ENCODE measurements at places on chromosomes 12 and 14.

- no peak for DNase-seq
Measured at GRCh38 chr12:47369085-47369484, 289.3 kb upstream of the AMIGO2 start.

DNA sequence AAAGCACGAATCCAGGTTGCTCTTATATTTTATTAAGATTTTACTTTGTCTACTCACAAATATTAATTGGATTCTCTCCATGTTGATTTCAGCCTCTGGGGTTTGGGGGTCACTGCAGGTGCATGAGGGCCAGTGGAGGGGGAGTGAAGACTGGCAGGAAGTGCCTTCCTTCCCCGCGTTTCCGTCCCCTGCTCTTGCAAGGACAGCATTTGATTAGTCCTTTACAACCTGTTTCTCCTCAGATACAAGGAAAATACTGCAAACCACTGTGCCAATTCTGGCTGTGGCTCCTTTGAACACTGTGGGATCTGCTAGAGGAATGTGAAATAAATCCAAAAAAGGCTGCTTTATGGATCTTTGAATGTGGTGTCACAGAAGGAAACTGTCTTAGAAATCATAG, 291.8 kb downstream of the ETNK1 start:
- no peak for DNase-seq

DNA sequence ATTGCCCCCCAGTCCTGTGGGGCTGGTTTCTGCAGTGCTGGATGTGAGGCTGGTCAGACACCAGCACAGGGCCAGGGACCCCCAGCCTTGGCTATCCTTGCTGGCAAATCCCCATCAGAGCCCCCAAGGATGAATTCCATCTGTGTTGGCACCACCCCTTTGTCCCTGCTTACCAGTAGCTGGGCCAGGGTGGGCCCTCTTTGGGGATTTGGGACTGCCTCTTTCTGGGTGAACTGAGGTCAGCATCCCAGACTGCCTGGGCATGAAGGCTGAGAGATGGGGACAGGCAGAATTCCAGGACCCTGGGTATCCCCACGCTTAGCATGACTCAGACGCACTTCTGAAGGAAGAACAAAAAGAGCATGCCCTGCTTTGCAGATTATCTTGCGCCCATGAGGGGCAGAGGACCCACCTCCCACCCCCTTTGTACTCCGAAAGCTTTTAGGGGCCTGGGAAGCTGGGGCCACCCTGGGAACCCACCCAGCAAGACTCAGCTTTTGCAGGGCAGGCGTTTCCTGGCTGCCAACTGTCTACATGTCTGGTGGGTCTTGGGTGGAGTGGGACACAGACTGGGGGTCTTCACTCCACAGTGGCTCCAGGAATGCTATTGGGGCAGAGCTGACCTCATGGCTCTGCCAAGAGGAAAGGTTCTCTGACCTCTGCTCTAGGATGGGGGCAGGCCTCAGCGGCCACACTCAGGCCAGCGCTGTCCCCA, 26.8 kb downstream of the RFLNA start:
- DNase-seq: no peak

DNA sequence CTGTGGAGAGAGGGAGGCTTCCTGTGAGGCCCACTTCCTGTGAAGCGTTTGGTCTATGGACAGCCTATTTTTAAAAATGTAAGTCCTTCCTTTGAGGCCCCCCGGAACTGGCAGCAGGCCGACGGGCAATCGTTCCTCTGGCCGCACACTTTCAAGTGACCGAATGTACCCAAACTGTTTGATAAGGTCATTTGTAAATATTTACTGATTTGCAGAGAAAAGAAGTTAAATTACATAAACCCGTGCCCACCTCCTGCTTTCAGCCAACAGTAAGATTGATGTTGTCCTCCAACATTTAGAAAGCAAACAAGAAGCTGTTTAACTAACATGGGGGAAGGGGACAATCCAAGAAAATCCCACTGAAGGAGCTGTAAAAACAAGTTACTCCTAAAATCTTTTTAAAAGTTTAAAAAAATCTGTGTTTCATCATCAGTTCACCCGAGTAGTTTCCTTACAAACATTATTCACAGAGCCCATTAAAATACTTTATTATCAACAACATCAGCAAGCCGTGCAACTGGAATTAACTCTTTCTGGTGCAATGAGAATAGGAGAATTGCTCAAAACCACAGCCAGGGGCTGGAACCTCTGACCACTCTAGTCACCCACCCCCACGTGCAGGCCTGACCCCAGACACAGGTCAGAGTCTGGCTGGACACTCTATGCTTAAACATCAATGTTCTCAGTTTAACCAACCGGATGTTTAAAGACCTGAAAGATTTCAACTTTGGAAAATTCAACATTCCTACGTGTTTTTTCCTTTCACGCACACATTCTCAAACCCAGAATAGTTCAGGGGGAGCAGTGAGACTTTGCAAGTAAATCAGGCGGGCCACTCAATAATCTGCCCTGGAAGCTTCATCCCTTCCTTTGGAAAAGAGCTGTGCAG, 65.3 kb downstream of the FOXN3 start:
- DNase-seq: no peak

DNA sequence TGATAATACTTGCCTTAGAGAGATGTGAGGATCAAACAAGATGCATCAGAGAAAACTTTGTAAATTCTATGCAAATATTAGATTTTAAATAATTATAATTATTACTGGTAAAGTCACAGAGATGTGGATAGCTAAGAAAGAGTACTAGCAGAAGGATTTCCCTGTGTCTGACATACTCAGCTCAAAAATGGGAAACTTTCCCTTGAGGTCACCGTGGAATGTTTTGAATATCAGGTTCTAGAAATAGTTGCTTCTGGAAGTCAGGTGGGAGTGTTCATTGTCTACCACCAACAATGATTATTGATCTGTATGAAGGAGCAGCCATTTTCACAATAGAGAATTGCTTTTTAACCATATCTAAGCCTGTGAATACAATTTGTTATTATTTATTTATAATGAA, 71.7 kb downstream of the FLRT2 start:
- no peak for DNase-seq

DNA sequence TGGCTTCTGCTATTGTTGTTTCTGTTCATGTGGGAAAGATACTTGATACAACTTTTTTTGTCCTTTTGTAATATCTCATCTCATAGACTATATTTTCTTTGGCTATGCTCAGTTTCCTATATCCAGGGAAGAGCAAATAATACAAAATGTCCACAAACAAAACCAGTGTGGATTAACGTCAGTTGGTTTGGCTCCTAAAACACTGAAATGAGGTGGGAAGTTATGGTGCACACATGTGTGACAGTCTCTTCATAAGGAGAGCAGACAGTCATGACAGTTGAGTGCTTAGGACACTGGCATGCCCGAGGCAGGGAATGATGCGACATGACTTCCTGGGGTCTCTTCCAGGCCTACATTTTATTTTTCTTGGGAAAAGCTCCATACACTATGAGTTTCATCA, 27.5 kb downstream of the RHOJ start:
- no peak for DNase-seq

GRCh38 chr14:75022655-75023054, 19.9 kb downstream of the EIF2B2 start:
- DNase-seq: peak; percentile 19

DNA sequence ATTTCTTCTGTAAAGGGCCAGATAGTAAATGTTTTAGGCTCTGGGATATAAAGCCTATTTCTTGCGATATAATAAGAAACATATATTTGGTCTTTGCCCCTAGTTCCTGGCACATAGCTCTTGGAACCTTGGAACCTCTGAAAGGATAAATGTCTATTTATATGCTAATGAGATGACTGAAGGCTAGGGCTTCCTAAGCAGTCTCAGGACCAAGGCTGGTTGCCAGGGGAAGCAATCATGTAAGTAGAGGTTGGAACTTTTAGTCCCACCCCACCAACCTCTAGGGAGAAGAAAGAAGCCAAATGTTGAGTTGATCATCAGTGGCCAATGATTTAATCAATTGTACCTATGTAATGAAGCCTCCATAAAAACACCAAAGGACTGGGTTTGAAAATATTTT, 26.6 kb upstream of the NFYB start:
- DNase-seq: no peak

DNA sequence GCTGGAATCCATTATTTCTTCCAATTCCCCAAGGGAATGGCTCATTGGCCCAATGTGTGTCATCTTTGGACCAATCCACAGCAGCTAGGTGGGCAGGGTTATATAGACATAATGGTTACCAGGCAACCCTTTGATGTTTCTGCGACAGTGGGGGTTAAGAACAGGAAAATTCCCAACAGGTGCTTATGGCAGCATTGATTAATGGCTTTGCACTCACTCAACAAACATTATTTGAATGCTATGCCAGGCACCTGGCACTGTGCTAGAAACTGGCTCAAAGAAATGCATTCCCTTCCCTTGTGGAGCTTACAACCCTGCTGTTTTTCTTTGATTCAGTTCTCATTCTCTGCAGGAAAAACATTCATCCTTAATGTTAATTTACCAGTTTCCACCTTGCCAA, 1221.0 kb downstream of the AACS start:
- DNase-seq: no peak
